ENCODE measurements at places on chromosomes 2 and 18.

- no peak for DNase-seq
Observed at GRCh38 chr18:63040788-63041410, 278.7 kb downstream of the BCL2 start.

- peak; percentile 70 for DNase-seq
Observed at GRCh38 chr2:20643060-20643459, 7.8 kb downstream of the HS1BP3 start.

DNA sequence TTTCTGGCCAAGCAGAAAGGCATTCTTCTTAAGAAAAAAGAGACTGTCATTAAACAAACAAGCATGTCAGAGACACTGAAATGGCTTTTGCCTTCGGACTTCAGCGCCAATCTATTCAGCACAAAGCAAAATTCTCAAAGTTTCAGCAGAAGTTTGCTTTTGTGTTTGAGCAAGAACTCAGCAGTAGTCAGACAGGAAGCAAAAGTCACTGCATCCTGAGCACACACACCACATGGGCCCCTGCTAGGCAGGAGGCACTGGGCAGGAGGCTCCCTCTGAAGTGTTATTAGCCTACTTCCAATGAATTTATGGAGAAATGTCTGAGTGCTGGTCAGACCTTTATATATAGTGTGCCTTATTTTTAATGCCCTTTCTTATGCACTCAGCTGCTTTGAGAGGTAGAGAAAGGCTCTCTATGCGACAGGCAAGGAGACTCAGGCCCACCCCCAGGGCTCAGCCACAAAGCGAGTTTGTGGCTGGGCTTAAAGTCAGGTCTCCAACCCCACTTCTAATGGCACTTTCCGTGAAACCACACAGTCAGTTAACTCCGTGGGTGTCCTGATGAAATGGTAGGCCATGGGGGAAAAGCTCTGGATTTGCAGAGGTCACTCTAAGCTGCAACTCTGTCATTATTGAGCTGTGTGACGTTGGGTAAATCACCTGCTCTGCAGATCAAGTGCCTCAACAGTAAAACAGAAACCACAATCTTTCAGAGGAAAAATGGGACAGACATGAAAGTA lies 161.0 kb upstream of the TMEM200C start:
- DNase-seq = no peak

DNA sequence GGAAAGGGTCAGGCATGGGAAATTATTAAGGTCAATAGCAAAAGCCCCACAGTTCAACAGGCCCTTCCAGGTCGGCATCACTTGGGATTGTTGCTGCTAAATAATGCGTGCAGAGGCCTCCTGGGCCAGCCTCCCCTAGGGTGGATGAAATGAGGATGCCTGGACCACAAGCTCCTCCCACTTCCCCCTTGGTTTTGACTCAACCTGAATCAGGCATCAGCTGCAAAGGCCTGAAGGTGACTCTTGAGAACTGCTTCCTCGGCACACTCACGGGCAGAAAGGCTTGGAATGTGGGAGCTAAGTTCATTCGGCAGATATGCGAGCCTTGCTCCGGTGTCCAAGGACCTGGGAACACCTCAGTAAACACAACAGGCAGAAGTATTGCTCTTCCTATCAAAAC lies 69.3 kb downstream of the MBP start:
- DNase-seq = no peak

GRCh38 chr18:10190564-10190963 lies 263.9 kb upstream of the APCDD1 start:
- DNase-seq = no peak

DNA sequence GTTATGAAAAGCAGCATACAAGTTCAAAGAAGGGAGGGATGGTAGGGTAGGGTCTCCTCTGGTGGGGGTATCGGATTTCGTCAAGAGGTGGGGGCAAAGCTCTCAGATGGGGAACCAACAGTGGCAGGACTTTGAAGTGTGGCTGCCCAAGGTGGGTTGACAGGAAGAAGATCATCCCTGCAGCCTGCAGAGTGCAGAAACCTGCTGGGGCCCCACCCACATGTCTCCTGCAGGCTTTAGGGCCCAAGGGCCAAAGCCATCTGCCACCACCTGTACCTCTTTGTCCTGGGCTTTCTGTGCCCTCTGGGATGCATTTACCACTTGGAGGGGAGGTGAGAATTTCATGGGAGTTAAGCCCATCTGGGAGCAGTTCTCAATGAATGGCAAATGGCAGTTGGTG lies 42.7 kb downstream of the KCNF1 start:
- DNase-seq = no peak

GRCh38 chr18:10060469-10060782 lies 146.6 kb downstream of the VAPA start:
- DNase-seq = no peak

- no peak for DNase-seq
Observed at GRCh38 chr2:236156095-236156859, 11.9 kb downstream of the GBX2 start.

DNA sequence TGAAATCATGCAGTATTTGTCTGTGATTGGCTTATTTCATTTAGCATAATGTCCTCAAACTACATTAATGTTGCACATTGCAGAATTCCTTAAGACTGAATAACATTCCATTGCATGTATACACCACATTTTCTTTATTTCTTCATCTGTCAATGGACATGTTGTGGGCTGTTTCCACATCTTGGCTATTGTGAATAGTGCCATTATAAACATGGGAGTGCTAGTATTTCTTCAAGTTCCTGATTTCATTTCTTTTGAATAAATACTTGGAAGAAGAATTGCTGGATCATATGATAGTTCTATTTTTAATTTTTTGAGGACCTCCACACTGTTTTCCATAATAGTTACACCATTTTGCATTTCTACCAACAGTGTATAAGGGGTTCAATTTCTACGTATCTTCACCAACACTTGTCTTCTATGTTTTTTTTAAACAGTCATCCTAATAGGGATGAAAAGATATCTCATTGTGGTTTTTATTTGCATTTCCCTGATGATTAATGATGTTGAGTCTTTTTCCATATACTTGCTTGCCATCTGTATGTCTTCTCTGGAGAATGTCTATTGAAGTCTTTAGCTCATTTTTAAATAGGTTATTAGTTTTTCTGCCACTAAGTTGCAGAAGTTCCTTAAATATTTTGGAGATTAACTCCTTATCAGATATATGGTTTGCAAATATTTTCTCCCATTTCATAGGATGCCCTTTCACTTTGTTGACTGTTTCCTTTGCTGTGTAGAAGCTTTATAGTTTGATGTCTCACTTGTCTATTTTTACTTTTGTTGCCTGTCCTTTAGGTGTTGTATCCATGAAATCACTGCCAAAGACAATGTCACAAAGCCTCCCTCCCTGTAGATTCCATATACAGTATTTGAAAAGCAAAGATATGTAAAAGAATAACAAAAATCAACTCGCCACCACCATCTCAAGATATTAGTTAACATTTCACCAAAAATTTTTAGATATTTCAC lies 14.6 kb downstream of the FBXO11 start:
- DNase-seq = no peak

DNA sequence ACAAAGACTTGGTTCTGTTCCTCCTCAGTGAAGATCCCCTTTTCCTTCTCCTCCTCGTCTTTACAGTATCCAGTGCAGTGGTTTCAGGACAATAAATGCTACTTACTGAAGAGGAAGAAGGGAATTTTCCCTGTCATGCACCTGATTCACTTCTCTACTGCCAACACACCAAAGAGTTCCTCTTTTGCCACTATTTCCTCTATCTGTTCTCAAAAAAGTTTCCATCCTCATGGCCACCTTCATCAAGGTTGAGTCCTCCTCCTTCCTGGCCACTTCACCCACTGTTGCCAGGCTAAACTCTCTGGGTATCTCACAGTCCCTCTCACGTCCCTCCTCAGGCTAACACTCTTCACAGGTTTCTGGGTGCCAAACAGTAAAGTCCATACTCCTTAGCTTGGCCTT lies 41.7 kb downstream of the PLEKHM3 start:
- no peak for DNase-seq

GRCh38 chr2:240225660-240226475 lies 85.4 kb upstream of the OTOS start:
- DNase-seq = no peak

DNA sequence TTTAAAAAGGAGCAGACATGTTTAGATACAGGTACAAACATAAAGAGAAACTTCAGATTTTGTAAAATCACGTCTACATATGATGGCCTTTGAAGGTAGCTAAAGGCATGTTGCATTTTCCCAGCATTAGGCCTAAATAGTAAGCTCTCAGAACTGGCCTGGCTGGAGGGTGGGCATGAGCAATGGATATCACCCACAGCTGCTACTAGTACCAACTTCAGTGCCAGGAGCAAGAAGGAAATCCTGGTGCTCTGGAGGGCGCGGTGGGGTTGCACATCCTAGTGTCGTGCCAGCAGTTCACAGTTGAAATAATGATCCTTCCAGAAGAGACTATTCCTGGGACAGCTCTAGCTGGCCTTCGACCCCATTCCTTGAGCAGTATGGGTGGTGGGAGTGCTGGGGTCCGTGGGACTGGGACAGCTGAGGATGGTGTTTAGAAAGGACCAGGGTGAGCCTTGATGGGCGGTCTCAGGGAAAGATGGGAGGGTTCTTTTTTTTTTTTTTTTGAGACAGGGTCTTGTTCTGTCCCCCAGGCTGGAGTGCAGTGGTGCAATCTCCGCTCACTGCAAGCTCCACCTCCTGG lies 4.9 kb downstream of the DES start:
- DNase-seq = no peak

DNA sequence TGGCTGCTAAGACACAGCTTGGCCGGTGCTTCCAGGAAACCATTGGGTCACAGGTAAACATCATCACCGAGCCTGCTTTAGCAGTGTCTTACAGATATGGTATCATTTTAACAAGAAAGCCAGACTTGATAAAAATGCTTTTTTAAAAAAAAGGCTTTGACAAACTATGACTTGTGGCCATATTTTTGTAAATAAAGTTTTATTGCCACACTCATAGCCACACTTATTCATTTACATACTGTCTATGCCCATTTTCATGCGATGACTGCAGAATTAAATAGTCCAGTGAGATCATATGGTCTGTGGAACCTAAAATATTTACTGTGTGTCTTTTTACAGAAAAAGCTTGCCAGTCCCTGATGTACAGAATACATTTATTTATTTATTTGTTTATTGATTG lies 242.0 kb downstream of the LTBP1 start:
- no peak for DNase-seq

- no peak for DNase-seq
Observed at GRCh38 chr2:30300456-30301221, 69.3 kb downstream of the LBH start.

DNA sequence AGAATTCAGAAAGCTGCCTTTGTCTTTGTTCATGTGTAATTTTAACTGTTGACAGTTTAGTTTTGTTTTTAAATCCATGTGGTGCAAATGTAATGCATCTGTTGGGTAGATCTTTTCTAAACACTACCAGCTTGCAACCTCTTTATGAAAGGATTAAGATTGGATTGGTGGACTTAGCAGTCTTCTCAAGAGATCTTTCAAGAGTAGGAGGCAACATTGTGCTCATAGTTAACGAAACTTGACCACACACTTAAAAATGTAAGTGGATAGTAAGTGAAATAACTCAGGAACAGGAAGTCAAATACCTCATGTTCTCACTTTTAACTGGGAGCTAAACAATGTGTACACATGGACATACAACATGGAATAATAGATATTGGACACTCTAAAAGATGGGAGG lies 579.0 kb downstream of the RIT2 start:
- no peak for DNase-seq

DNA sequence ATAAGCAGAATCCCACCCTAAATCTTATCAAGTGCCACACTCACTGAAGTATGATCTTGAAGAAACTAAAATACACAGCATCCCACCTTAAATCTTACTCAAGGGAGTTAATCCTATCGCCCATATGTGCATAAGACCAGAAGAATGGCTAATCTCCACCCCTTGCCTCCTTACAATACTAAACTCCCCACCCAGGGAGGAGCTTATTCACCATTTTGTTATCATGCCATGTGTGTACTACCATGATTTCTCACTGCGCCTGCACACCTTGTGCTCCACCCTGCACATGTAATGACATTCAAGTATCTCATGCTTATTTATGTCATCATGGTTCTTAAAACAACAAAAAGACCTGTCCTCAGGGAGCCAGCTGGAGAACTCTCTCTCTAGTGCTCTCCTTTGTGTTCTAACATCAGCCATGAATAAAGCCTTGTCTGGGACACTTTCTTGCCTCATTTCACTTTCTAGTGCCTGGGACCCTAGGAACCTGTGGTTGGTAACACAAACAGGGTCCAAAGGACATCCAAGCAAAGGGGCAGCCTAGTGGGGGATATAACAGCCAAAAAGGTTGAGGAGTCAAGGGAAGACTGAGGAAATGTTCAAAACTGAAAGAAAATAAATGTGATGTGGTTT lies 87.4 kb downstream of the SLC66A3 start:
- no peak for DNase-seq

DNA sequence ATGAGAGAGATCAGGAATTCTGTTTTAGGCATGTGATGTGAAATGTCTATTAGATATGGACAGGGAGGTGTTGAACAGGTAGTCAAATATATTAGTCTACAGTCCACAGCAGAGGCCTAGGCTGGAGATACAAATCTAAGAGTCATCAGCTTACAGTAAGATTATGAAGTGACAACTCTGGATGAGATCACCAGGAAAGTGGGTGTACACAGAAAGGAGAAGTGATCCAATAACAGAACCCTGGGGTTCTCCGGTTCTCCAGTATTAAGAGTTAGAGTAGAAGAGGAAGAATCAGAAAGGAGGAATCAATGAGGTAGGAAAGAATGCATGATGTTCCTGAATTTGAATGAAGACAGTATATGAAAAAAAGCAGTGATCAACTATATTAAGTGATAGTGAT lies 362.3 kb downstream of the FIGN start:
- DNase-seq = no peak

DNA sequence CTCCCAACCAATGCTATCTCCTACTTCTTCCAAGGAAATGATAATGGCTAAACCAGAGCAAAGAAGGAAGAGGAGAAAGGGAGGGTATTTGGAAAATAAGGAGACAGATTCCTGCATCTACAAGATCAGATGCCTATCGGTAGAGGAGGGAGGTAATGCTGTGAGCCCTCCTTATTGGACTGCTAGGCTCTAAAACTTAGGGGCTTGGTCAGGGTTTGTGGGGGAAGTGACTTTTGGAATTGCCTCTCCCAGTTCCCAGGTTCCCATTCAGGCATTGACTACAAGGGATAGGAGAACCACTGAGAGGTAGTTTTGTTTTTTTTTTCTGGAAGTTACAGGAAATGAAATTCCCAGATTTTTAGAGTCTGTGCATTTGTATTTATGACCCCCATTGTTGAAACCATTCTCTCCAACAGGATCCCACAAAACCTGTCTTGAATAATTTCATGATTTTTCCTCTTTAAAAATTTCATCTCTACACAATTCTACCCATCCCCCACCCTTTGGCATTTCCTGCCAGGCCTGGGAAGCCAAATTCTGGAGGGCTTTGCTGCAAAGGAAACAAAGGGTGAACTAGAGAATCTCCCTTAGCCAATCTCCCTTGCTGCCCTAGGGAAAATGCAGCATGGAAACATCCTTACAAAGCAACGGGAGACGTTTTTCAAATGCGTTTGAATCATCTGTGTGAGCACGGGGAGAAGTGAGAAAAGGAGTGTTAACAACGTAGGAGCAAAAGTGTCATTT lies 282.1 kb upstream of the EPAS1 start:
- DNase-seq = no peak

DNA sequence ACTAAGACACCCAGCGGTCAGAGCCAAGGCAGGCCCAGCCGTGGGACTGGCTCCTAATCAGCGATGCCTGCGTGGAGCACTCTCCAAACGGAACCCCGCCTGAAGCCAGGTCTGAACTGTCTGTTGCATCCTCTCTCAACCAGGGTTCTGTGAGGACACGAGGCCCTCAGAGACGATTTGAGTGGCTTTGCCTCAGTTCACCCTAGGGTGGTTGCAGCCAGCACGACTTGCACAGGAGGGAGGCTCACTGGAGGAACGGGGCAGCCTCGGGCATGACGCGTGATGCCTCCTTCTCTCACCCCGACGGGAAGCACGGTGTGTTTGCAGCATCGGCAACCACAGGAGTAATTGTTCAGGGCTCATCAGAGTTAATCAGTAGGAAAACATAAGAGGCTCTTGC lies 336.4 kb downstream of the EIPR1 start:
- DNase-seq = no peak

Measured in putamen (tissue), 1 donor.